Stimulated activated CD4-positive, alpha-beta T cell treated with anti-CD3 and anti-CD28 coated beads, Interleukin-2, amount 100 ng/mL, for 24 hours (primary cell): ENCODE measurements at places on chromosomes 4 and X.

DNA sequence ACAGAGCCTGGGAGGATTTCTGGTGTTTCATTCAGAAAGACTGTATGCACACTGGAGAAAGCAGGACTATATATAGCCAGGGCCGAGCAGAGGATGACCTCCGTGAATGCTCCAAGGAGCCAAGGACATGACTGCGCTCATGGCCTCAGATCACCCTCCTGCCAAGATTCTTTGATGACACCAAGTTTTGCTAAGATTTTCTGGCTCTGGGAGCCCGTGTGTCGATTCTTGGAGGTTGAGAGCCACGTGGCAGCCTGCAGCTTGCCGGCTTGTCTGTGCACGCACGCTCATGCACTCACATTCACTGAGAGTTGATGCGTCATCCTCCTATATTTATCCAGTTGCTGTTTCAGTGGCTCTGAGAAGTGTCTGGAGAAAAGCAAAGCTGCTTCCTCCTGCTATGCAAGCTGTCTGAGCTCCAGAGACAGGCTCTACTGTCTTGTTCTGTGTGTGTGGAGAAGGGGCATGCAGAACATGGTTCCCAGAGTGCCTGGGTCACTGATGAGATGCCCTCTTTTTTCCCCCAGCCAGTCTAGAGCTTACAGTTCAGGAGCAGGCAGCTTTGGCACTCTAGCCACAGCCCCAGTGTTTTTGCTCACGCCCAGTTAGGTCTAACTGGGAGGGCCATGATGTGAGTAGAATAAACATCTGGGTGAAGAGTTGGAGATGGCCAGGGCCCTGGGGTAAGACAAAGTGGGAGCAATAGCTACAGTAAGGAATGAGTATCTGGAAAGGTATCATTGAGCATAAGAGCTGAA, 64.9 kb upstream of the SCOC start:
- no peak for DNase-seq

DNA sequence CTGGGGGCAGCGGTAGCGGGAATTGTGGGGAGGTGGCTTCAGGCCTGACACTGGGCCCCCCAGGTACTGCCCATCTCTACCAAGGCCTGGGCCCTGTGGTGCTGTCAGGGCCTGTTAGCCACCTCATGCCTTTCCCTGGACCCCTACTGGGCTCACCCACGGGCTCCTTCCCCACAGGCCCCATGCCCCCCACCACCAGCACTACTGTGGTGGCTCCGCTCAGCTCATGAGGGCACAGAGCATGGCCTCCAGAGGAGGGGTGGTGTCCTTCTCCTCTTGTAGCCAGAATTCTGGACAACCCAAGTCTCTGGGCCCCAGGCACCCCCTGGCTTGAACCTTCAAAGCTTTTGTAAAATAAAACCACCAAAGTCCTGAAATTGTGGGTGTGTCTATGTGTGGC, 7.5 kb downstream of the GATA1 start:
- no peak for DNase-seq

DNA sequence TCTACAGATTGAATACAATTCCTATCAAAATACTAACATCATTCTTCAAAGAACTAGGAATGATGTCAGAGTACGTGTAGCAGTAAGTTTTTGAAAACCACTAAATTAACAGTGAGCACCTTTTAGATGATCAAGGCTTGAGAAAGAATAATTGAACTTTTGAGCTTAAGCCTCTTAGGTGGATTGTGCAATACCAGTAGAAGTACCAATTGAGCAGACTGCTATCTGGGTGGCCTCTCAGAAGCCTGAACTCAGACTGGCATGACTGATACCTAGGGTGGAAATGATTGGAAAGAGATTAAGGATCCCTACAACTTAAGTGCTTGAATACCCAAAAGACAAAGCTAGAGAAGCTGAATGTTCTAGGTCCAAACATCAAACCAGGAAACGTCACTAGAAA, 200.3 kb upstream of the GALNTL6 start:
- no peak for DNase-seq

DNA sequence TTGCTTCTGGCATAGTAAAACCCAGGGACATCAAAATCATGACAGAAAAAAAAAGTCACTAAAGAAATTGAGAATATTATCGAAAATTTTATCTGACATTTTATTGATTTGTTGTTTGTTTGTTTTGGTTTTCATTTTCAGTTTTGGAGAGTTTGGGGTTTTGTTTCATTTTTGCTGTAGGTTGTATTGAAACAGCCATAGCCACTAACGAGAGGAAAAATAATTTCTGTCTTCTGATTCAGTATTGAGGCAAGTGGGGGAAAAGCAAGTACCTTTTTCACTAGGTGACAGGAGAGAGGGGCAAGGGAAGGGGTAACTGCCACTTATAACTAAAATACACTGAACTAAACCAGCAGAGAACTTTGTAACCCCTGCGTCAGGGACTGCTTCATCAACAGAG, 392.8 kb upstream of the NDST3 start:
- DNase-seq: no peak

GRCh38 chr4:36485885-36486284, 204.5 kb downstream of the DTHD1 start:
- DNase-seq: no peak

DNA sequence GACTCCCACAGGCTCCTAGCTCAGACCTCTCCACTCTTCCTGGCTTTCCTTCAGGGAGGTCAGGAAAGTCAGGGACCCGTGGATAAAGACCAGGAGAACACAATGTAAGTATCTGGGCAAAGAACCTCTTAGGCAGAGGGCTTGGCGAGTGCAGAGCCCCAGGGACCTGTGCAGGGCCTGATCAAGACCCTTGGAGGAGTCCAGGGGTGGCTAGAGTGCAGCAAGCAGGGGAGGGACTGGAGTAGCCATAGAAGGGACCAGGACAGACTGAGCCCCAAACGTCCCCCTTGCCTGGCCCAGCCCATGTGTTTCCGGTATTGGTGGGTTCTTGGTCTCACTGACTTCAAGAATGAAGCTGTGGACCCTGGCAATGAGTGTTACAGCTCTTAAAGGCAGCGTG, 5.9 kb upstream of the TNIP2 start:
- DNase-seq: no peak

DNA sequence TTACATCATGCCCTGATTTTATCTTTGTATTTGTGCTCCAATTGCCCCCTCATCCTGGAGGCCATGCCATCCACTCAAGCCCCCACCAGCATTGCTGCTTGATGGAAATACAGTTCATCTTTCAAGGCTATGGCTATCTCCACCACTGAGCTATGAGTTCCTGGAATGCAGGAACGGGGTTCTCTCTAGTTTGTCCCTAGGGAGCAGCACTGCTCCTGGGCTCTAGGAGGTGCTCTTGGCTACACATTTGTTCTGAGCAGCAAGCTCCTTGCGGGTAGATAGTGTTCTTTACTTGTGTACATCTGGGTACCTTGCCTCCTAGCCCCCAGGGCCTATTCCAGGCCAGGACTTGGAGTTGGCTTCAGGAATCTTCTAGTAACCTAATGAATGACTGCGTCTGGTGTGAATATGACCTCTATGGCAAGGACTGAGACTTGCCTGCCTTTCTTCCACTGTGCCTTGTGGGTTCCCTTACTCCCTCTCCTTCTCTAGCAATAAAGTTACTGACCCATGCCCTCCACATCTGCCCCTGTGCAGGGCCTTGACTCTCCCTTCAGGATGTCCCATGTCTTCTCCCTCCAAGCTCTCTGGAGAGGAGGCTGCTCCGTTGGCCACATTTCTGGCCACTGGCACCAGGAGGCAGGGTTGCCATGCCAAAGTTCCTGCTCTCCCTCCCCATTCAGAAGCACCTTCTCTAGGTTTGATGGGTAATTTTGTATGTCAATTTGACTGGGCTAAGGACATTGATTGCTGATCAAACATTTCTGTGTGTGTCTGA, 7.6 kb downstream of the CITED1 start:
- no peak for DNase-seq

DNA sequence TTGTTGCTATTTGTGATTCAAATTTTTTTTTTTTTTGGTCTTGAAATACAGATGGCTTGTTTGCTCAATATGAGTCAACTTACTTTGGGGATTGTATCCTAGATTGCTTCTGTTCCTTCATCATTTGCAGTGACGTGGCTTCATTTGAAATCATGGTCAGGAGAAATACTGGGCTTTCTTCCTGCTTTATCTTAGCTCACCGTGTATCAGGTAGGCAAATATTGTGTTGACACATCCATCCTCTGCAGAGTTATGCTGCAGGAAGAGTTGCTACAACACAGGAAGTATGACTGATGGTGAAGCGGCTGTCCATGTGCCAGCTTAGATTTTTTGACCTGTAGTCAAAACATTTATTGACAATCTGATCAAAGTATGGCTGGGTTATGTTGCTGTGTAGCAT, 232.2 kb downstream of the C4orf33 start:
- no peak for DNase-seq

GRCh38 chr4:124684301-124684700, 28.2 kb downstream of the ANKRD50 start:
- DNase-seq: no peak

GRCh38 chr4:3369781-3370674, 71.7 kb upstream of the HGFAC start:
- DNase-seq: peak; percentile 31

DNA sequence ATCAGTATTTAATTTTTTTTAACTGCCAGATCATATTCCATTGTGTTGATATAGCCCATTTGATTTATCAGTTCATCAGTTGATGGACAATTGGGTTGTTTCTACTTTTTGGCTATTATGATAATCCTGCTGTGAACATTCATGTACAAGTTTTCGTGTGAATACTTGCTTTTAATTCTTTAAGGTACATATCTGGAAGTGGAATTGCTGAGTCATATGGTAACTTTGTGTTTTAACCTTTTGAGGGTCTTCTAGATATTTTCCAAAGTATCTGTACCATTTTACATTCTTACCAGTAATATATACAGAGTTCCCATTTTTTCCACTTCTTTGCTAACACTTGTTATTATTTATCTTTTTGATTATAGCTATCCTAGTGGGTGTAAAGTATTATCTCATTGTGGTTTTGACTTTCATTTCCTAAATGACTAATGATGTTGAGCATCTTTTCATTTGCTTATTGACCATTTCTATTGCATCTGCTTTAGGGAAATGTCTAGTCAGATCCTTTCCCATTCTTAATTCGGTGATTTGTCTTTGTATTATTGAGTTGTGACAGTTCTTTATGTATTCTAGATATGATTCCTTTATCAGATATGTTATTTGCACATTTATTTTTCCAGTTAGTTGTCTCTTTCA, 75.2 kb upstream of the NUDT6 start:
- no peak for DNase-seq

DNA sequence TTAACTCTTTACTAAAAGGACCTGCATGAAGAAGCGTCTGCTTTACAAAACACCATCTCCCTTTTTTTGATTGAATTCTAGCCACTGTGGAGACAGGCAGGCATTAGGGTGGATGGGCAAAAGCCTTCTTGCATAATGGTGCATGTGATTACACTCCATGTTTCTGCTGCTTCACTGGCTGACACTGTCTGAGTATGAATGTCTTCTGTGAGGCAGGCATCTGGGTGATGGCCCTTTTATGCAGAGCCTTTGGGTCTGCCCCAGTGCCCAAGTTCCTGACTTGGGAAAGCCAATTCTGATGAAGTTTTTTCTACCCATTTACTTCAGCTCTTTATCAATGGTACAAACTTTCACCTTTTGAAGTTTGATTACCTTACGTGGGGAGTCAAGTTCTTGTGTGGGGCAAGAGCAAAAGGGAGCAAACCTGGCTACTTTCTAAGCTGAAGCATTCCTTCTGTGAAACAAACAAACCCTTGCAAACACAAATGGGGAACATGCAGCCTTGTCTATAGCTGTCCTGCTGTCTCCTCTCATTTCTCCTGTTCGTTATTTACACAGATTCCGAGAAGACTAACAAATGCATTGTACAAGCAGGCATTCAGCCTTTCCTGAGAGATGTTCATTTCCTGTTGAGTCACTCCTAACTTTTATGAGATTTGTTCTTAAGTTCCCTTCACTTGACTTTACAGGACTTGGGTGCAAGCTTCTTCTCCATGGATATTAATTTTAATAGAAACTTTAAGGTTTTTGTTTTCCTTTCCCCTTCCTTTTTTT, 301.9 kb downstream of the TLL1 start:
- no peak for DNase-seq

- DNase-seq: no peak
These were observed 78.8 kb upstream of the PLAC1 start for GRCh38 chrX:134737061-134737460.

- peak; percentile 21 for DNase-seq
These were observed 209.5 kb upstream of the PPP3CA start for GRCh38 chr4:101556842-101557241.

GRCh38 chr4:6918338-6918737, 8.7 kb downstream of the TBC1D14 start:
- DNase-seq: no peak

GRCh38 chr4:150389896-150390530, 191.9 kb upstream of the MAB21L2 start:
- DNase-seq: no peak

GRCh38 chrX:65667157-65667502, 324 bp upstream of the MSN start:
- no peak for DNase-seq

GRCh38 chr4:8911316-8912088, 39.9 kb upstream of the HMX1 start:
- no peak for DNase-seq

GRCh38 chr4:67332627-67333026, 212.7 kb downstream of the CENPC start:
- no peak for DNase-seq

- DNase-seq: no peak
These were observed 1137.6 kb downstream of the C4orf33 start for GRCh38 chr4:130233377-130234047.

- no peak for DNase-seq
These were observed at the start of gene EGF for GRCh38 chr4:109912706-109913595. Gene EGF (plus strand): TSS chr4:109912883. CDS start chr4:109913336, 453 bp downstream.

GRCh38 chr4:152033621-152034020, 272.8 kb upstream of the GATB start:
- no peak for DNase-seq

GRCh38 chr4:152044331-152045036, 283.7 kb upstream of the GATB start:
- DNase-seq: no peak

GRCh38 chrX:119801253-119802221, 10.1 kb upstream of the RPL39 start:
- DNase-seq: no peak

DNA sequence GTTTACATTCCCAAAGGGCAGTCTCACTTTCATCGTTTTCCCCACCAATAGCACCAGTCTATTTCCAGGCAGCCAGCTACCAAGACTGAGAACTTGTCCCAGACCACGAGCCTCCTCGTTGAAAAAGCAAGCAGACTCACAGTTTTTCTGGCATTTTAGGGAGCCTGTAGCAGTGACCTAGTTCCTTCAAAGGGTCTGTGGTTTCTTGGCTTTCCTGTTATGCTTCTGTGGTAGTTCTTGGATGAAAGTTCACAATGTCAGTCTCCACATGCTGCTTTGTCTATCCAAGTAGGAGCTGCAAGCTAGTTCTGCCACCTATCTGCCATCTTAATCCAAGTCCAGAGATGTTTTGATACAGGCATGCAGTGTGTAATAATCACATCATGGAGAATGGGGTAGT, 151.6 kb upstream of the ZC4H2 start:
- no peak for DNase-seq

GRCh38 chr4:23952258-23952657, 62.4 kb upstream of the PPARGC1A start:
- DNase-seq: no peak

GRCh38 chr4:25467843-25468242, 90.8 kb downstream of the ANAPC4 start:
- no peak for DNase-seq

- no peak for DNase-seq
These were observed 26.1 kb downstream of the ARHGEF6 start for GRCh38 chrX:136754651-136755050.

- DNase-seq: no peak
These were observed 306.4 kb upstream of the POF1B start for GRCh38 chrX:85685843-85686242.

GRCh38 chr4:18020671-18021469, 685 bp downstream of the LCORL start:
- DNase-seq: peak; percentile 44
